ENCODE measurements at places on chromosomes 16 and 17.

DNA sequence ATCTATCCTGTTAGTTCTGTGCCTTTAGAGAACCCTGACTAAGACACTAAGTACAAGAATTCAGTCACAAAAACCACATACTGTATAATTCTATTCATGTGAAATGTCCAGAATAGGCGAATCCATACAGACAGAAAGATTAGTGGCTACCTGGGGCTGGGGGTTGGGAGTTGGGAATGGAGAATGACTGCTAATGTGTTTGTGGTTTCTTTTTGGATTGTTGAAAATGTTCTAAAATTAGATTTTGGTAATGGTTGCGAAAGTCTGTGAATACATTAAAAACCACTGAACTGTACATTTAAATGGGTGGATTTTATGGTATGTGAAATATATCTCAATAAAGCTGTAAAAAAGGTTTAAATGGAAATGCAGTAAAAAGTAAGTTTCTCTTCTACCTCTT, 80.4 kb upstream of the AKTIP start:
- no peak for DNase-seq

DNA sequence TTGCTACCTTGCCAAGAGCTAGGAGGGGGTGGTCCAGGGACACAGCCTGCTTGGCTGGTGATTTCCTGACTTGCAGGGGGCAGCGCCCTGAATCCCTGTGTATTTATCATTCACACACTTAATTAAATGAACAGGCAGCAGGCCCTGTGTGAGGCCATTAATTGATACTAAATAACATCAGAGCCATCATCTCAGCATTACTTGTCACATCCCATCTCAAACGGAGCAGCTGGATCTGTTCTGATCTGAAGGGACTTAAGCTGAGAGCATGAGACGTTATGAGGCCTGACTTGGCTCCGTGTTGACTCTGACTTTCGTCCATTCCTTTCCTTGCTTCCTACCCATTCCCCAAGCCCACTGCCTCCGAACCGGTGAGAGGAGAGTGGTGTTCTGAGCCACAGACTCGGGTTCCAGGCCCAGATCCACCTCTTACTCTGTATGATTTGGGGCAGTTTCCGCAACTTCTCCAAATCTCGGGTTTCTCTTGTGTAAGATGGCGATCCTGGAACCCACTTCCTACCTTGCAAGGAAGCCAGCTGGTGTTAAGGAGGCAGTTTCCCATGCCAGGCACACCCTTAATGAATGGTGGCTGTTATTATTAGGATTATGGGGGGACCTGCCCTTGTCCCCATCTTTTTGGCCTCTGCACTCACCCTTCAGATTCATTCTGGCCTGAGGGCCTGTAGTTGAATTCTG, 33.8 kb downstream of the CACNA1G start:
- DNase-seq: no peak

DNA sequence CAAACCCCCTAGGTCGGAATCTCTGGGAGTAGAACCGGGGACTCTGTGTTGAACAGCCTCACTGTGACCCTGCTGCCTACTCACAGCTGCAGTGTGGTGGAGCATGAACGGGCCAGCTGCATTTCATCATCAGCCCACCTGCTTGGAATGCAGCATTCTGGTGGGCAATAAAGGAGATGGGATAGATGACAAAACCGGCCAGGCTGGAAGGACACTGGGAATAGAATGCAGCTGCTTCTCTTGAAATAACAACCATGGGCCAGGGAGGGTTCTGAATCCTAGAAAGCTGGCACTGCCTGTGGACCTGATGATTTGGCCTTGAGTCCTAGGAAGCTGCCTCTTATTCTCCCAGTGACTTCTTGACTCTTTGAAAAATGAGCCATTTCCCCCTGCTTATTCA, 23.5 kb downstream of the CFAP97D1 start:
- DNase-seq: no peak

DNA sequence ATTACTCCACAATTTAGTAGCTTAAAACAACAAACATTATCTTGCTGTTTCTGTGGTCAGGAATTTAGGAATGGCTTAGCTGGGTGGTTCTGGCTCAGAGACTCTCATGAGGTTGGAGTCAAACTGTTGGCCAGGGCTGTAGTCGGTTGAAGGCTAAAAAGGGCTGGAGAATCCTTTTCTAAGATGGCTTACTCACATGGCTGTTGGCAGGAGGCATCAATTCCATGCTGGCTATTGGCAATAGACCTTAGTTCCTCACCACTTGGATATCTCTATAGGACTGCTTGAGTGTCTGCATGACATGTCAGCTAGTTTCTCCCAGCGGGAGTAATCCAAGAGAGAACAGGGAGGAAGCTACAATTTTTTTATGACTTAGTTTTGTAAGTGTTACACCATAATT, 6.6 kb upstream of the EFCAB13 start:
- DNase-seq: no peak
